ENCODE measurements at places on chromosomes 7 and 10. TPM values are rescaled to one million over a fixed set of nuclear protein-coding genes. Genes with fewer than 3 reads are reported as not detected.
A peak's percentile ranks its signal among the peaks of the same experiment; 100 is the strongest.

Gene AKR1C4
- total RNA-seq, result not detected

Gene PILRA
- 11.9 TPM for total RNA-seq

Gene MUC12
- 20.9 TPM for total RNA-seq

Gene MKLN1
- 58.1 TPM for total RNA-seq

Gene GNGT1
- not detected for total RNA-seq

- H3K27ac ChIP-seq, result no peak overlapping the region
- no peaks in the 10 kb centered on the region for H3K36me3 ChIP-seq
- no peaks in the 10 kb centered on the region for H3K27me3 ChIP-seq
- no peaks in the 10 kb centered on the region for H3K4me1 ChIP-seq
- no peak for DNase-seq
Measured at GRCh38 chr7:20314198-20314597, 16.5 kb upstream of the ITGB8 start.

- no peaks in the 10 kb centered on the region for H3K27me3 ChIP-seq
- H3K4me1 ChIP-seq, result no peaks in the 10 kb centered on the region
- no peak for DNase-seq
- no peak overlapping the region for H3K4me3 ChIP-seq
- no peaks in the 10 kb centered on the region for H3K36me3 ChIP-seq
Measured at GRCh38 chr7:116292381-116292780, 82.0 kb downstream of the TES start.

GRCh38 chr7:26512737-26513136 is 221.1 kb downstream of the SNX10 start:
- no peaks in the 10 kb centered on the region for H3K4me1 ChIP-seq
- DNase-seq, result no peak
- no peak overlapping the region for H3K4me3 ChIP-seq
- no peak overlapping the region for H3K27ac ChIP-seq

- DNase-seq, result no peak
- no peak overlapping the region for H3K27ac ChIP-seq
- no peaks in the 10 kb centered on the region for H3K4me1 ChIP-seq
- H3K27me3 ChIP-seq, result no peaks in the 10 kb centered on the region
- no peak overlapping the region for H3K4me3 ChIP-seq
Measured at GRCh38 chr7:30828591-30828990, 57.4 kb downstream of the MINDY4 start.

DNA sequence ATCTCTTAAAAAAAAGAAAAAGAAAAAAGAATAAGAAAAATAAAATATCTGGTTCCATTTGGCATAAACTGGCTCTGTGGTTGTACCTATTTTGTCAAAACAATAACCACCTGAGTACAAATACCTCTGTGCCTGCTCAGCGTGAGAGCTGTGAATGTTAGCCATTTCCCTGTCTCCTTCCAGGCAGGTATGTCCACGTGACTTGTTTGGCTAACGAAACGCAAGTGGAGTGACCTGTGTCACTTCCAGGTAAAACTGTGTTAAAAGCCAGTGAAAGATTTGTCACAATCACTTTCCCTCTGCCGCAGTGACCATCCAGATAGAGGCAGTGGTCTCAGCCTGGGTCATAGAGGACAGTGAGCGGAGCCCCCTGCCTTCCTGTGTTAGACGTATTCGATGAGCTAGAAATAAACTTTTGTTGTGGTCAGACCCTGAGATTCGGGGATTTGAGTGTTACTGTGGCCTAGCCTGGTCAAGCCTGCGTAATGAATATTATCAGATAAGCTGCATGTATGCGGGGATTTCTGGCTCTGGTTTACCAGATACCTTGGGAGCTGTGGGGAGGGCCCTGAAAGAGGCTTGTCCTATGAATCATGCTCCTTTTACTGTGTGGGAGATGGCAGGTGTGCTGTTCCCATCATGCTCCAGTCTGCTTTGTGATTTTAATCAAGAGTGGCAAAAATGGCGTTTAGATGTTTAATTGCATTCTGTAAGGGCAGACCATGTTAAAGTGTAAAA is 3.8 kb downstream of the PTER start:
- no peaks in the 10 kb centered on the region for H3K4me1 ChIP-seq
- no peaks in the 10 kb centered on the region for H3K27me3 ChIP-seq
- no peak overlapping the region for H3K4me3 ChIP-seq
- no peaks in the 10 kb centered on the region for H3K36me3 ChIP-seq

GRCh38 chr10:70920519-70920918 is 32.2 kb upstream of the PCBD1 start:
- no peaks in the 10 kb centered on the region for H3K36me3 ChIP-seq
- H3K4me1 ChIP-seq, result no peaks in the 10 kb centered on the region
- H3K4me3 ChIP-seq, result no peak overlapping the region
- no peaks in the 10 kb centered on the region for H3K27me3 ChIP-seq
- DNase-seq, result peak; percentile 38
- H3K27ac ChIP-seq, result no peak overlapping the region

- H3K4me1 ChIP-seq, result peaks cover 20% of the 10 kb centered on the region
- no peak overlapping the region for H3K4me3 ChIP-seq
- H3K36me3 ChIP-seq, result no peaks in the 10 kb centered on the region
- peak overlapping the region; percentile 15 for H3K27ac ChIP-seq
- DNase-seq, result no peak
Measured at GRCh38 chr10:29102636-29103035, 186.2 kb upstream of the LYZL1 start.

DNA sequence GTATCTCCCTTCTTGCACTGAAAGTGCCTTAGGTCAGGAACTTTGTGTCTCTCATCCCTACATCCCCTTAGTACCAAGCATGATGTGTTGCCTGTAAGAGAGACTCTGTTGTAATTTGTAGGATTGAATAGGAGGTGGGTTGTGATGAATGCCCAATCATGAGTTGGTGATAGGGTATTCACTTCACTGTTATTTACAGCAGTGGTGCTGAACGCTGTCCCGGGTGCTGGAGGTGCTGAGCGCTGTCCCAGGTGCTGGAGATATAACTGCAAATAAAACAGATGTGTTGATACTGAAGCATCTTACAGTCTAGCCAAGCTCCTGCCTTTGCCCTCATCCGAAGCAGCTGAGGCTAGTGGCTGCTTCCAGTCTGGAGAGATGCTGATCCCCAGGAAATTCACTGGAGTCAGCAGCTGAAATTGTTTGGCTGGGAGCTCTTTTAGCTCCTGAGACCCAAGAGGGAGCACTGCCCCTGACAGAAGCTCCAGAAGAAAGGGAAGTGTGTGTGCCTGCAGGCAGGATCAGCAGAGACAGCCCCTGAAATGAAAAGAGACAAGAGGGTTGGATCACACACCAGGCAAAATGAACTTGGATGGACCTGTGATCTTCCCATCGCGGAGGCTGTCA is 183.4 kb downstream of the SORCS3 start:
- DNase-seq, result peak; percentile 31
- H3K4me1 ChIP-seq, result no peaks in the 10 kb centered on the region
- H3K4me3 ChIP-seq, result no peak overlapping the region
- no peaks in the 10 kb centered on the region for H3K36me3 ChIP-seq
- H3K27ac ChIP-seq, result no peak overlapping the region
- no peaks in the 10 kb centered on the region for H3K27me3 ChIP-seq

- H3K4me3 ChIP-seq, result no peak overlapping the region
- peaks cover 22% of the 10 kb centered on the region for H3K4me1 ChIP-seq
- H3K27me3 ChIP-seq, result no peaks in the 10 kb centered on the region
- no peak for DNase-seq
- H3K36me3 ChIP-seq, result no peaks in the 10 kb centered on the region
- peak overlapping the region; percentile 41 for H3K27ac ChIP-seq
Measured at GRCh38 chr10:125029584-125030242, 87.8 kb downstream of the ZRANB1 start.

DNA sequence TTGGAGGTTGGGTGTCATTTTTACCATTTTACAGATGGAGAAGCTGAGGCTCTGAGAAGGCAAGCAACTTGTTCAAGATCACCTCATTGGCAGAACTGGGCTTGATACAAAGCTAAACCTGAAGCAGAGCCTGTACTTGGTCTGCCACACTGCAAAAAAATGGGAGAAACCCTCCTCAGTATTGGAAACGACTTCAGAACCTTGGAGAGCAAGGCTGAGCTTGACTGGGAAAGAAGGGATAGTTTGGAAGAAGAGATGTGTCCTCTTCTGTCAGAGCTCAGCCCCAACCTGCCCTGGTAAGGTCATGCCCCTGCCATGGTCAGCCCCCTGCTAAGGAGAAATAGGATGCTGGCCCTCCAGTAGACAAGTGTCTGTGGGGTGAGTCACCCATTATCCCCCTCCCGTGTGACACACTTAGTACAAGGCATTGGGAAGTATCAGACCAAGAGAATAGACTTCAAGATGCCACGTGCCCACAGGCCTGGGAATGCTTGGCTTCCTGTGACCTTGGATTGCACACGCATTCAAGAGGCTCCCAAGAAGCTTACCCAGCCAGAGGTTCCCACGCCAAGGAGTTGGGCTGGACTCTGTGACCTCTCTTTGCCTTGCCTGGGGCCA is 56.2 kb upstream of the SMNDC1 start:
- no peaks in the 10 kb centered on the region for H3K36me3 ChIP-seq
- H3K4me3 ChIP-seq, result no peak overlapping the region
- no peak overlapping the region for H3K27ac ChIP-seq
- no peaks in the 10 kb centered on the region for H3K27me3 ChIP-seq
- H3K4me1 ChIP-seq, result no peaks in the 10 kb centered on the region

DNA sequence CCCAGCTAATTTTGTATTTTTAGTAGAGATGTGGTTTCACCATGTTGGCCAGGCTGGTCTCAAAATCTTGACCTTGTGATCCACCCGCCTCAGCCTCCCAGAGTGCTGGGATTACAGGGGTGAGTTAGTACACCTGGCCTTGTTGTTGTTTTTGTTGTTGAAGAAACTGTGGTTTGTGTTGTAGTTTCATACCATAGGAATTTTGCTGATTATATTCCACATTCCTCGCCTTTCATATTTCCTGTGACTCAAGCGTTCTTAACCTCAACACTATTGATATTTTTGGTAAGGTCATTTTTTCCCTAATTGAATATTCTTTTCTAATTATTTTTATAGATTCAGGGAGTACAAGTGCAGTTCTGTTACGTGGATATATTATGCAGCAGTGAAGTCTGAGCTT is 16.7 kb downstream of the LIPF start:
- no peak overlapping the region for H3K4me3 ChIP-seq
- no peaks in the 10 kb centered on the region for H3K27me3 ChIP-seq
- no peaks in the 10 kb centered on the region for H3K36me3 ChIP-seq
- no peak overlapping the region for H3K27ac ChIP-seq
- H3K4me1 ChIP-seq, result no peaks in the 10 kb centered on the region
- no peak for DNase-seq

DNA sequence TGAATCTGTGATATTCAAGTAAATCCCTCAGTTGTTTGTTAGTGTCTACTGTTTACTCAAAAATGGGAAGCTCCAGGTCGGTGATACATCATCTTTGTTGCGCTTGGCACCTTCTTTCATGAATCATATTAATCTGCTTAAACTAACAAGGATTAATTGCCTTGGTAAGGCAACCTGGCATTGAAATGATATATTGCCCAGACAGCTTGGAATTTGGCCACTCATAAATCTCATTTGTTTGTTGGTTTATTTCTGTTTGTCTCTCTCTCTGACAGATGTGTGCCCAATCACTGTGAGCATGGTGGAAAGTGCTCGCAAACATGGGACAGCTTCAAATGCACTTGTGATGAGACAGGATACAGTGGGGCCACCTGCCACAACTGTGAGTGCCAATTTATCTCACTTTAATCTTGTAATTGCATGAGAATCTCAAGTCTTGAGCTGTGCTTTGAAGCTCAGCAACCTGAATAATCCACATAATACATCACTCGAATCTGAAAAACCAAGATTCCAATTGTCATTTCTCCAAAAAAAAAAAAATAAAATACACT is 1104.8 kb upstream of the C7orf33 start:
- DNase-seq, result no peak
- H3K4me3 ChIP-seq, result no peak overlapping the region
- H3K4me1 ChIP-seq, result no peaks in the 10 kb centered on the region
- no peaks in the 10 kb centered on the region for H3K36me3 ChIP-seq

DNA sequence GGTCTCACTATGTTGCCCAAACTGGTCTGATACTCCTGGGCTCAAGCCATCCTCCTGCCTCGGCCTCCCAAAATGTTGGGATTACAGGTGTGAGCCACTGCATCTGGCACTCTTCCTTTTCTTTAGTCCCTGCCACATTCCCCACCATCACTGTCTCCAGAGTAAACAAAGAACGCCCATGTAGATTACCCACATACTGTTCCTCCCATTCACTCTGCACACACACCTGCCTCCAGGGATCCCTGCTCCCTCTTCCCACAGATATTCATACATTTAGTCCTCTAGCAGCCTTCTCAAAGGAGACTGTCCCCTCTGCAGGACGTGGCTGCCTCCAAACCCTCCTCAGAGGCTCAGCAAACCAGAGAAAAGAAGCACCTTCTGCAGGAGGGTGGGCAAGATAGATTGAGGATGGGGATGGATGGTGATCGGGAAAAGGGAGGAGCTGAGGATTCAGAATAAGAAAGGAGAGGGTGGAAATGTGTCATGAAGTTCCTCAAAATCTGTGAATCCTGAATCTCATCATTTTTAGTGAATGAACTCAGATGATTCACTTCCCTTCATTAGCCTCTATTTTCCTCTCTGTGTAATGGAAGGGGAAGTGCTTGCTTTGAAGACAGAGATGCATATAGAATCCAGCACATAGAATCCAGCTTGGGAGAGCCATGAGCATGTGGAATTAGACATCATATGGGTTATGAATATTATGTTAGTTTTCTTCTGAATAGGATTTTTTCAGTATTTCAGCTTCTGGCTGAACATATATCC is 5.5 kb upstream of the PLAU start:
- no peaks in the 10 kb centered on the region for H3K27me3 ChIP-seq
- DNase-seq, result no peak
- H3K4me1 ChIP-seq, result no peaks in the 10 kb centered on the region
- no peak overlapping the region for H3K27ac ChIP-seq

DNA sequence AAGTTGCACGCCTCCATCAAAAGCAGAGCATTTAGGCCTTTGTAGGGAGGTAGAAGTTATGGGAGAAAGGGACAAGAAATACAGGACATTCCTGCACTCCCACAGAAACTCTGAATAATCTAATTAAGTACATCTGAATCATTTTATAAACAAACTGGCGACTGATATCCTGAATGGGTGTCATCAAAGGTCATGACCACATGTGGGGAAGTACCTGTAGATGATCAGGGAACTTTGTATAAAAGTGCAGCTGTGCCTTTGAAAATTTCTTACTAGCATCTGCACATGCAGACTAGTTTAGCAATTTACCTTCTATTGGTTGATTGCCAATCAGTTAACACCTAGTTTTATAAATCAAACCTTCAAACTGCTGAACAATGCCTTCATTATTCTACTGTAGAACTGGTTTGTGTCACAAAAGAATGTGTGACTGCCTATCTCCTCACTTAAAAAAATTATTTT is 17.1 kb downstream of the STEAP4 start:
- peak; percentile 21 for DNase-seq
- H3K27ac ChIP-seq, result no peak overlapping the region
- H3K4me1 ChIP-seq, result peaks cover 3% of the 10 kb centered on the region
- no peak overlapping the region for H3K4me3 ChIP-seq
- no peaks in the 10 kb centered on the region for H3K27me3 ChIP-seq

- H3K27me3 ChIP-seq, result no peaks in the 10 kb centered on the region
- no peak overlapping the region for H3K27ac ChIP-seq
- H3K4me1 ChIP-seq, result no peaks in the 10 kb centered on the region
- no peak for DNase-seq
- H3K4me3 ChIP-seq, result no peak overlapping the region
- H3K36me3 ChIP-seq, result no peaks in the 10 kb centered on the region
Measured at GRCh38 chr10:88082806-88083596, 219.6 kb downstream of the PTEN start.

- peak; percentile 72 for DNase-seq
- peak overlapping the region; percentile 45 for H3K27ac ChIP-seq
- no peak overlapping the region for H3K4me3 ChIP-seq
- no peaks in the 10 kb centered on the region for H3K4me1 ChIP-seq
- no peaks in the 10 kb centered on the region for H3K36me3 ChIP-seq
Measured at GRCh38 chr10:3090914-3091787, 23.8 kb downstream of the PFKP start.

- no peaks in the 10 kb centered on the region for H3K36me3 ChIP-seq
- no peak for DNase-seq
- no peaks in the 10 kb centered on the region for H3K4me1 ChIP-seq
- H3K27me3 ChIP-seq, result no peaks in the 10 kb centered on the region
- H3K4me3 ChIP-seq, result no peak overlapping the region
- H3K27ac ChIP-seq, result no peak overlapping the region
Measured at GRCh38 chr7:139943401-139943800, 114.3 kb downstream of the TBXAS1 start.

Measured in prostate gland (tissue), 2 donors.